ENCODE measurements at places on chromosomes 12 and 14. TPM values are rescaled to one million over a fixed set of nuclear protein-coding genes. Genes with fewer than 3 reads are reported as not detected.

GRCh38 chr14:102798926-102799325 is 21.7 kb downstream of the TRAF3 start:
- no peak for DNase-seq

DNA sequence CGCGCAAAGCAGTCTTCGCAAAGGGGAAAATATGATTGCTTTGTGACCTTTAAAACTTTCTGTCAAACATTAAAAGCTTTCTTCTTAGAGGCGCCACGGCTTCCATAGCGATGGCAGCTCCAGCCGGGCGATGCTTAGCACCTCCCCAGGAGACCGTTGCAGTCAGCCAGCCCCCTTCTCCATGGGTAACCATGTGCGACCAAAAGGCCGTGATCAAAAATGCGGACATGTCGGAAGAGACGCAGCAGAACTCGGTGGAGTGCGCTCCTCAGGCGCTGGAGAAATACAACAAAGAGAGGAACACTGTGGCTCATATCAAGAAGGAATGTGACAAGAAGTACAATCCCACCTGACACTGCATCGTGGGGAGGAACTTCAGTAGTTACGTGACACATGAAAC is 12.7 kb upstream of the STON2 start:
- DNase-seq: no peak

GRCh38 chr12:1171657-1172408 is 180.8 kb downstream of the ERC1 start:
- DNase-seq: peak; percentile 21

DNA sequence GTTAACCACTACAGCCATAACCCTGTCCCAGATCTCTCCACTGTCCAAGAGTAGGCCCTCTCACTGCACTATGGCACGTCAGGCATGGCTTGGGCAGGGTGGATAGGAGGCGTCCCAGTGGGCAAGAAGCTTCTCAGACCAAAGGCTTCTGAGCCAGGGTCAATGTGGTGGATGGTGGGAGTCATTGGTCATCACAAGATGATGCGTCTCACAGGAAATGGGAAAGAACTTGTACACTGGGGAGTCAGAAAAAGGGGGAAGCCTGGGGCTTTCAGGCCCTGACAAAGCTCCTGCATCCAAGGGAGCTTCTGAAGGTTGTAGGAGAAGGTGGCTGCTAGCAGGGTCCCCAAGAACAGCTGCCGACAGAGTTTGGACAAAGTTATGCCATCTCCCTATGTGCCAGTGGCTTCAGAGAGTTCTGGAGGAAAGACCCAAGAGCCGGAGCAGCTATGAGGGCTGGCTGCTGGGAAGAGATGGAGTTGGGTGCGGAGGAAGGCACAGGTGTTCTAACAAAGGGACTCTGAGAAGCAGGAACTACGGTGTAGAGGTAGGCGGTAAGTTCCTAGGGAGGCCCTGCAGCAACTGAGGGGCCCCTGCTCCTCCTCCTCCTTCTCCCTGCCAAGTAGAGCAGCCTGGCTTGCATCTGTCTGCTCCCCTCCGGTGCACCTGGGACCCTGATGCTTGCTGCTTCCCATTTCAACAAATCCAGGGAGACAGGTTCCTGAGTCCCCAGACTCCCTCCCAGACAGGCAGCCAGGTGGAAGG is 81.1 kb downstream of the ARL6IP4 start:
- no peak for DNase-seq

- no peak for DNase-seq
Measured at GRCh38 chr12:130956456-130957303, 3.0 kb downstream of the ADGRD1 start.

DNA sequence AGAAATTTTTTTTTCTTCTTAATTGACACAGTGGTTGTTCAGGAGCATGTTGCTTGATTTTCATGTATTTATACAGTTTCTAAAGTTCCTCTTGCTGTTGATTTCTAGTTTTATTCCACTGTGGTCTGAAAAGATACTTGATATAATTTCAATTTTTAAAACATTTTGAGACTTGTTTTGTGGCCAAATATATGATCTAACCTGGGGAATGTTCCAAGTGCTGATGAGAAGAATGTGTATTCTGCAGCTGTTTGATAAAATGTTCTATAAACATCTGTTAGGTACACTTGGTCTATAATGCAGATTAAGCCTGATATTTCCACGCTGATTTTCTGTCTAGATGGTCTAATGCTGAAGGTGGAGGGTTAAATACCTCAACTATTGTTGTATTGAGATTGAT is 151.4 kb upstream of the IFNG-AS1 start:
- no peak for DNase-seq

DNA sequence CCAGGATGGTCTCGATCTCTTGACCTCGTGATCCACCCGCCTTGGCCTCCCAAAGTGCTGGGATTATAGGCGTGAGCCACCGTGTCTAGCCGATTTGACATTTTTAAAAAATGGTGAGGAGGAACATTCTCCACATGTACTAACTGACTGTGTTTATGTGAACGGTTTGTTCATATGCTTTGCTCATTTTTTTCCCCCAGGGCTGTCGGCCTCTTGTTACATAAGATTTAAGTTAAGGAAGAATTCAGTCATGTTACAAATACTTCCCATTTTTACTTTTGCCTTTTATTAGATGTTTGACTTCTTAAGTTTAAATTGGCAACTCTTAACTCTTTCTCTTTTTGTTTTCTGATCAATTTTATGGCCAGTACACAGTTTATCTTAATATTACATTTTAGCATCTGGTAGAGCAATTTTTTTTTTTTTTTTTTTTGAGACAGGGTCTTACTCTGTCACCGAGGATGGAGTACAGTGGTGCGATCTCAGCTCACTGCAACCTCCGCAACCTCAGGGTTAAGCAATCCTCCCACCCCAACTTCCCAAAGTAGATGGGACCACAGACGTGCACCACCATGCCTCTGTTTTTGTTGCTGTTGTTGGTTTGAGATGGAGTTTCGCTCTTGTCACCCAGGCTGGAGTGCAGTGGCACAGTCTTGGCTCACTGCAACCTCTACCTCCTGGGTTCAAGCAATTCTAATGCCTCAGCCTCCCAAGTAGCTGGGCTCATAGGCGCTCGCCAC is 9.6 kb downstream of the GNS start:
- DNase-seq: no peak

DNA sequence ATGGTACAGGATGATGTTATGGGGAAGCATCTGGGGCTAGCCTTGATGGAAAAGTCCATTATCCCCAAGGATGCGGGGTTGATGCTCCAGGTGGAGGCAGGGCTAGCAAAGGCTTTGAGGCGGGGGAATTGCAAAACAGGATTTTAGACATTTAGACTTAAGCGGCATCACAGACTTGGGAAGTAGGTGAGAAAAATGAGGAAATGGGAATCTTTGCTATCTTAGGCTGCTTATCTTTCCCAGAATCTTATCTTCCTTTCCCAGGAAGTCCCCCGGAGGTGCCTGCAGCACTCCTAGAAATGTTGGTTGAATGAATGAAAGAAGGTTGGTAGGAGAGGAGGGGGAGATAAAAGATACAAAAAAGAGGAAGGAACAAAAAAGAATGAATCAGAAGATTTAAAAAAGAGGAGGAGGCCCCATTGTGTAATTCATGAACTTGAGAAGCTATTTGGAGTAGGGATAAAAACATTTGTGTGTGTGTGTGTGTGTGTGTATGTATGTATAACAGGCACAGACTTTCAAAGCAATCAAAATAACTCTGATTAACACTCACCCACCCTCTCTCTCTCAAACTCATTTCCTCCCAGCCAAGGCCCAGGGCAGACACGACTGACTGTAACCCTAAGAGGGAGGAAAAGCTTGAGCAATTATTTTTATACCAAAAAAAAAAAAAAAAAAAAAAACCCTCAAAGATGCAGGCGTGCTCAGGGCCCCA is 62.5 kb upstream of the TBX3 start:
- DNase-seq: no peak

- no peak for DNase-seq
Measured at GRCh38 chr12:51441583-51441982, 17.0 kb downstream of the SLC4A8 start.

DNA sequence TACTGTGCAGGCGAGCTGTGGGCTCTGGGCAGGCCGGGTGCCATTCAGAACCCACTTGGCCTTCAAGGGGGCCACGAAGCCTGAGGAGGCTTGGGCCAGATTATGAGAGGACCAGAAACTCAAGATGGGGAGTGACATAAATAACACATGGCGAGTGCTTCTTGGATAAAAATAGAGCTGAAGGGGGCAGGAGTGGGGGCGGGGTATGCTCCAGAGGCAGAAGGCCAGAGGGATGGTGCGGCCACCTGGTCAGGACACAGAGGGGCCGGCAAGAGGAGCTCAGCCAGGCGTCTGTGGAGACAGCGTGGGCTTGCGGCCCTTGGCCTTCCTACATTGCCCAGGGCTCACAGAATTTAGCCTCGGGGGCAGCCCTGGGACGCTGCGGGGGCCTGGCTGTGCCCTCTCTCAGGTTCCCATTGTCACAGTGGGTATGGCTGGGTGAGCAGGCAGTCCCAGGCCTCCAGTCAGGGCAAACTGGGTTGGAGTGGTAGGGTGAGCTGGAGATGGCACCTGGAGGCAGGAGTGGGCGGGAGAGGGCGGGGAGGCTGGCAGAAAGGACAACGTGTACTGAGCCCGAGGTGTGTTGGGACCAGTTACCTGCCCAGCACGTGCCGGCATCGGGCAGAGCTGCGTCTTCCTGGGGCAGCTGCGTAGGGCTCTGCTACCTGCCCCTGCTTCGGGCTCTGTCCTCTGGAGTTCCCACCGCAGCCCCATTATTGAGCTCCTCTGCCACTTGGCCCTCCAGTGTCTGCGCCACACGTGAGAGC is 7.4 kb upstream of the SLC25A29 start:
- DNase-seq: no peak

DNA sequence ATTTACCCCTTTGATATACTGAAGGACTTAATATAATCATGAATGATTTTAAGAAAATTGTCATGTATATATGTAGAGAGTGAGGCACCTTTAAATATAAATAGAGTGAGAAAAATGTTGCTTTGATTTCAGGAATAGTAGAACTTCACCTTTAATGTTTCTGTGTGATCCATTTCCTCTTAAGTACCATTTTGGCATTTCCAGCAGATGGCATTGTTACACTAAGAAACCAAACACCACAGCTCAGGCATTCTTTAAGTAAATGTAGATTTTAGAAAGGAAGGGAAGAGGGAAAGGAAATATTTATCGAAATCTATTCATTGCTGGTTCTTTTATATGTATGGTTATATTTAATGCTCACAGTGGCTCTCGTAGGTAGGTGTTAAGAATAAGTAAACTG is 556.7 kb upstream of the FBXO33 start:
- peak; percentile 29 for DNase-seq

DNA sequence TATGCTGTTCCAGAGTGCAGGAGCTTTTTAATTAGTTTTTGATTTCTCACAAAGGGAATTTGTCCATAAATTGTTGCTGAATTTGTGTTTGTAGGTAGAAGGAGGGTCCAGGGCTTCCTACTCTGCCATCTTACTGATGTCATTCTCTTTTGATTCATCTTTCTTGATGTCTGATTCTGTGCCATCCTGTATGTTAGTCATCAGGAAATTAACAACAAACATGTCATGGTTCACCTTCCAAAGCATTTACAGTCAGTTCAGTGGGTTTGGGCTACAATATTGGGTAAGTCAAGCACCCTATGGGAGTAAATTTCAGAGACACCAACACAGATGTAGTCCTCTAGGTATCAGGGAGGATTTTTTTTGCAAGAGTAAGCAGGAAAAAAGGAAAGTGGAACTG is 135.2 kb upstream of the SLC38A2 start:
- DNase-seq: no peak

DNA sequence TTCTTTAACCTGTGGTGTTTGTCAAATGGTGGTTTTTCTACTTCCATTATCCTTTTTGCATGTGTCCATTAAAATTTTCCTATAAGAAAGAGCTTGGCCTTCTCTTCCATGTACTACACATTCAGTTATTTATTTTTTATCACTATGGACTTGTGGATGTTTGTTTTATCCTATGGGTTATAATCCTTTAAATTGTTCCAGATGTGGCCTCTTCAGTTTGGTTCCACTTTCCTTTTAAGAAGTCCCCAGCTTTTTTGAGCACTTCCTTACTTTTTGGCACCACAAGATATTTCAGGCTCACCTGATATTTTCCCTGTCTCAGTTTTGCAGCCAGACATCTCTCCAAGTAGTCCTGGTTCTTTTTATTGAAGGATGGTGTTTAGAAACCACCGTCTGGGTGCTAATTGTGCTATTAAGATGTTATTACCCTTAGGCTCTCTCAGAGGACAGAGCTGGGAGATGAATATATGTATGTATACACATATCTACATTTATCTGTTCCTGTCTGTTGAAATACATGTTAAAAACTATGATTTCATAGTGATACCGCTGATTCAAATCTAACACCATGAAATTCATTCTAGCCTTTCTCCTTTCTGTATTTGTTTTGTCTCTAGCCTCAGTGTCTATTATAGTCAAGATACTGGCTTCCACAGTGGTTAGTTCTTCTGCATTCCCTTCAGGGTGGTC is 408.5 kb upstream of the RGS6 start:
- DNase-seq: no peak

DNA sequence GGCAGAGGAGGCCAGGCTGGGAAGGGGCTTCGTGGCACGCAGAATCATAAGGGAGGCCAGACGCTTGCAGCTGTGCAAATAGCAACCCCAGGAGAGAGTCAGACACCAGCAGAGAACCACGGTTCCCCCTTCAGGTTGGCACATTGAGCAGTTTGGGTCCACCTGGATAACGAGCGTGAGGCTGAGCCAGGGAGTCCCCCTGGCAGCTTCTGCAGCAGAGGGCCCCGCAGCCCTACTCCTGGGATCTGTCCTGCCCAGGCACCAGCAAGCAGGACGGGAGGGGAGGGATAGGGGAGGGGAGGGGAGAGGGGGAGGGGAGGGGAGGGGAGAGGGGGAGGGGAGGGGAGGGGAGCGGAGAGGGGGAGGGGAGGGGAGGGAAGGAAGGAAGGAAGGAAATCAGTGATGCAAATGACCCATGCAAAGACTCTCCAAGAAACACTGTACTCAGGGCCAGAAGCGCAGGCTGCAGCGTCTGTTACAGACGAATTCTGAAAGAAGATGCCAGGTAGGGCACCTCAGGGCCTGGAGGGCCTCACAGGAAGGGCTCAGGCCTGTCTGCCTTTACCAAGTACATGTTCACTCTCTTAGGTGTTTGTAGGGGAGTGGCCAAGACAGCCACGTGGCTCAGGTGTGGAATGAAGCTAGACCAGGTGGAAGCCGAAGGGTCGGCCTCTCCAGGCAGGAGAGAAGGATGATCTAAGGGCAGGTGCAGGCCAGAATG is 32.3 kb upstream of the MMP17 start:
- no peak for DNase-seq

- no peak for DNase-seq
Measured at GRCh38 chr12:104138797-104139152, 765 bp upstream of the NFYB start.

NTS gene
- not detected for total RNA-seq

PIWIL1 gene
- 0.27 TPM for total RNA-seq

TESPA1 gene
- total RNA-seq: not detected

NT5DC3 gene
- total RNA-seq: 17.0 TPM

SELPLG gene
- 0.42 TPM for total RNA-seq

AKAP6 gene
- 1.3 TPM for total RNA-seq

GPR84 gene
- total RNA-seq: not detected

TPPP2 gene
- total RNA-seq: not detected

TAS2R8 gene
- not detected for total RNA-seq
